Activated effector memory CD4-positive, alpha-beta T cell treated with anti-CD3 and anti-CD28 coated beads, Interleukin-2, amount 50 U/mL, for 16 hours (primary cell): ENCODE measurements at places on chromosomes 2 and 18.

- no peak for DNase-seq
Measured at GRCh38 chr2:241657786-241658254, 20.3 kb downstream of the ATG4B start.

DNA sequence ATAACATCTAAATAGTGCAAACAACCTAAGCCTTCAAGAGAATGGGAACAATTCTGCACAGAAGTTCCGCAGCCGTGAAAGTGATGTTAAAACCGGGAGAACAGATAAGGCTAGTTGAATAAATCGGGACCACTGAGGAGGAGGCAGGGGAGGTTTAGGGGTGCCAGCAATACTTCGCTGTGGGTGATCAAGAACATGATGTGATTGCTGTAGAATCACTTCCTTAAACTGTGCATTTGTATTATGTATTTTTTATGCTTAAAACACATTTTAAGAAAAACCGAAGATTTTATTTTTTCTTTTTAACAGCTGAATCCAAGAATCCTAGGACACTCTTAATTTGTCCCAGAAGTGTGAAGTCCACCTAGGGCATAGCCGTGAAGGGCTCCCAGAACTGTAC is 33.6 kb downstream of the TTC32 start:
- no peak for DNase-seq

GRCh38 chr2:79993144-79993543 is 311.4 kb downstream of the LRRTM1 start:
- no peak for DNase-seq

- no peak for DNase-seq
Measured at GRCh38 chr2:50952596-50952995, 79.3 kb downstream of the NRXN1 start.

GRCh38 chr2:220269367-220269766 is 641.9 kb downstream of the SLC4A3 start:
- no peak for DNase-seq

DNA sequence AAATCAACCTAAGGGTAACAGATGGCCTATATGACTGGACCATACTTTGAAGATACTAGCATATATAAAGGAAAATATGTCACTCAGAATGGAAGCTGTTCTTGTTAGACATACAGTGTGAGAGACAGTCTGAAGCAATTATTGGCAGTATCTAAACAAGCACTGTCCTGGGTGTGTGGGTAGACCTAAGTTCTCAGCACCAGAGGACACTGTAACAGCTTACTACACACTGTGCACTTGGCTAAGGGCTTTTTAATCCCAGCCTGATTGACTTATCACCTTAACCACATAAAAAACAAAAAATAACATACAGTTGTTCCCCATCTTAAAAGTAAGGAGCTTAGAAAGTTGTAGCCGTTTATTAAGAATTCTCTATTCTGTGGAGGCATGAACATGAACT is 1066.1 kb upstream of the FANCL start:
- DNase-seq: no peak

GRCh38 chr2:117801826-117802225 is 12.7 kb upstream of the DDX18 start:
- DNase-seq: no peak

- peak; percentile 78 for DNase-seq
Measured at GRCh38 chr18:3594760-3595368, 144.9 kb downstream of the TGIF1 start.

DNA sequence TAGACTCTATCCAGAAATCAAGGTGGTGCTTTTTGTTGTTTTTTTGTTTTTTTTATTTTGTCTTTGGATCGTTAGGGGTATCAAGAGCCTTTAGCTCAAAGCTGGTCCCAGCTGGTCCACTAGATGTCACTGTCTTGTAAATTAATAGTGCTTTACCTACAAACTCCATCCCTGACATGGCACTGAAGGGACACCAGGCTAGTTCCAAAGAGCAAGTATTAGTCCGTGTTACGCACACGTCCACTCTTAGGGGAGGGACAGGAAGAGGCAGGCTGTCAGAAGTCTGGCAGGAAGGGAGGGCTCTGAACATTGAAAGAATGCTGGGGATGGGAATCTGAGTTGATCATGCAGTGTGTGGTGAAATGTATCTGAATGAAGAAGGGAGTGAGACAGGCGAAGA is 85.9 kb upstream of the CCBE1 start:
- DNase-seq: no peak

GRCh38 chr2:36351736-36352349 is 3.7 kb upstream of the CRIM1 start:
- no peak for DNase-seq

GRCh38 chr18:8936619-8937018 is 165.9 kb upstream of the NDUFV2 start:
- no peak for DNase-seq

DNA sequence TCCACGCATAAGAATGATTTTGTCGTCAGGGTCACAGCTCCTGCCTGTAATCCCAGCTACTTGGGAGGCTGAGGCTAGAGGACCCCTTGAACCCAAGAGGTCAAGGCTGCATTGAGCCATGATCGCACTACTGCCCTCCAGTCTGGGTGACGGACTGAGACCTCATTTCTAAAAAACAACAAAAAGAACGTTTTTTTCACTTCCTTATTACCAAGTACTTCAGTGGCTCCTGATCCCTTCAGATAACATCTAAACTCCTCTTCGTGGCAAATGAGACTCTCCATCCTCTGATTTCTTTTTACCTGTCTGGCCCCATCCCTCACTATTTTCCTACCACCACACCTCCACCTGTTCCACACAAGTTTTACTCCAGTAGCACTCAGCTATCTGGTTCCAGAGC is 105.4 kb upstream of the TLK1 start:
- DNase-seq: no peak

- no peak for DNase-seq
Measured at GRCh38 chr18:7608781-7609201, 41.7 kb downstream of the PTPRM start.

- no peak for DNase-seq
Measured at GRCh38 chr2:181163139-181163538, 182.7 kb downstream of the UBE2E3 start.

GRCh38 chr18:8177330-8178016 is 431.8 kb upstream of the RAB12 start:
- DNase-seq: no peak

DNA sequence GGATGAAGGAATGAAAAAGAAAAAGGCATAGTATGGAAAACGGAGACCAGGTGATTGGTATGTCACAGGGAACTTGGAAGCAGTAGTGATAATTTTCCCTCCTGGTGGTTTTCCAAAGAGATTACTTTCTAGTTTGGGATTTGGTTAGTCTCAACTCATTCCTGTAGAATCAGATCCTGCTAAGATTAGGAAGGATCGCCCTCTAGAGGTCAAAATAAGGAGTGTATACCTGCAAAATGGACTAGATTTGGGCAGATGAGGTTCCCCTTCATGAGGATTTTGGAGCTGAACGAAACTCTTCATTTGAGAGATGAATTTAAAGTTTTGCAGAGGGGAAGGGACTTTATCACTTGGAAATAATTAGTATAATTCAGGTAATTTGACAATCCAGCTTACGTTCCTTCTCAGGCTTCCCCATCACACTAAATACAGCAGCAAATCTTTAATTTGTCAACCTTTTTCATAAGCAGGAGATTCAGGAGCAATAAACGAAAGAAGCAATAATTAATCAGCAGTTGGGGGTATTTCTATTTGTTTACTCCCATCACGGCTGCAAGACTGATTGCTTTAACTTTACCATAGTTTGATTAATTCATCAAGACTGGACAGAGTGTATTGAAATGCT is 65.2 kb downstream of the CCDC195 start:
- no peak for DNase-seq

DNA sequence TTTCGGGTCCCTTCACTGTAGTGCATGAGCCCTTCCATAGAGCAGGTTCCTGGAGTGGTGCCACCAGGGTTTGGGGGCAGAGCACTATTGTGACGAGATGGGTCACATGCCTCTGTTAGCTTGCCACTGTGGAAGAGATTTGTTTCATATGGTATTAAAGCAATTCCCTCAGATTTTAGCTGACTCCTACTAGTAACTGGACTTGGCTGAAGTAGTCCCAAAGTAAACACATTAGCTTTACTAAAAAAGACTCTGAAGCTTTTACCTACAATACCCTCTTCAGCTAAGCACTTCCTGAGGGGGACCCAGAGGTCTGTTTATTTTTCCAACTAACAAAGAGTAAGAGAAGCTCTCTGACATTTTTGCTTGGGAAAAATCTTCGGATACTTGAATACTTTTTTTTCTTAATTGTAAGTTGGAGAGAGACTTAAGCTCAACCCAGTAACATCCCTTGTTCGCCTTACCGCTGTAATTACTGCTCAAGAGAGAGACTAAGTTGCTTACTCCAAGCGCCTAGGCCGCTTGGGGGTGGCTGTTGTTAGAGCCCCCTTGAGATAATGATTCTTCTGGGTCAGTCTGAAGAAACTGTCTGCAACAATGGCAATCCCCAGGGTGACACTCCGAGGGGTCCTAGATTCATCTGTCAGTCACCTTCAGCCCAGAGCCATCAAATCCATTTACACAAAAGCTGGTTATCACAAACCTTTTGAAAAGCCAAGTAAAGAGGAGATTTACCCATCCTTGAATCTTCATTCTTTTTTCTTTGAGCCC is 177.4 kb downstream of the FIGN start:
- no peak for DNase-seq

- DNase-seq: no peak
Measured at GRCh38 chr18:62186499-62186773, 420 bp downstream of the PIGN start.

GRCh38 chr2:7771781-7772180 is 854.6 kb downstream of the RNF144A start:
- no peak for DNase-seq

DNA sequence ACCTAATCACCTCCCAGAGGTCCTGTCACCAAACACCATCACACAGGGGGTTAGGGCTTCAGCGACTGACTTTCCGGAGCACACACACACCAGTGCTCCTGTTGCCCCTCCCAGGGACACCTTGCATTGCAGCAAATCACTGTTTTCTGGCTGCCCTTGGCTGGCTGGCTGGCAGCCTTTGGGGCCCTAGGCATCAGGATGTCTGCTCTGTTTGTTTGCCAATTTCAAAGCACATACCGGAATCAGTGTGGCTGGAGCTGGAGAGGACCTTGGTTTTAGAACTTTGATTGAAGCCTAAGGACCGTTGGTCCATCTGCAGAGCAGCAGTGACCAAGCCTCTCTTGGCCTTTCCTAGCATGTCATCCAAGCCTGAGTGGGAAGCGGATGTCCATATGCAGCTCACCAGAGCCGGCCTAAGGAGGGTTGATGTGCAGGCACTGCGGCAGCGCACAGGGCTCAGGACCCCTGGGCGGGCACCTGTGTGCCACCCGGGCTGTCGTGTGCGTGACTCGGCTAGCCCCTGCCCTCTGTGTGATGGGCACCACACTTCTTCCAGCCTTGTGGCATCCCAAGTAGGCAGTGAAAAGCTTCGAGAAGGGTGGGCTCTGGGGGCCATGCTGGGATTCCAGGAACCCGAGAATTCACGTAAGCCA is 62.1 kb downstream of the GBX2 start:
- DNase-seq: no peak

GRCh38 chr18:26190506-26190905 is 35.7 kb upstream of the TAF4B start:
- peak; percentile 73 for DNase-seq

GRCh38 chr2:49262801-49263560 is 108.7 kb upstream of the FSHR start:
- no peak for DNase-seq

GRCh38 chr2:109126501-109126860 is 2.5 kb upstream of the SH3RF3 start:
- DNase-seq: no peak

- no peak for DNase-seq
Measured at GRCh38 chr2:132412021-132412420, 4.6 kb upstream of the GPR39 start.

- DNase-seq: no peak
Measured at GRCh38 chr18:22387364-22387763, 30.4 kb downstream of the CTAGE1 start.

DNA sequence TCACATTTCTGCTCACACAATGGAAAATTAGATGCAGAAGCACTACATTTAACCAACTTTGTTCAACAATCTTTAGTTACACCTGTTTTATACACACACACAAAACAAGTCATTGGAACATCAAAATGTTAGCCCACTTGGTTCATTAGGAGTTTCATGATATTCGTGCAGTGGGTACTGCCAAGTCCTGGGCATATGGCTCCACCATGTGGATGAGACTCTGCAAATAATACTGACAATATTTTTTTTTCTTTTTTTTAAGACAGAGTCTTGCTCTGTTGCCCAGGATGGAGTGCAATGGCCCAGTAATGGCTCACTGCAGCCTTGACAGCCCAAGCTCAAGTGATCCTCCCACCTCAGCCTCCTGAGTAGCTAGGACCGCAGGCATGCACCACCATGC is 34.5 kb upstream of the GRB14 start:
- no peak for DNase-seq

DNA sequence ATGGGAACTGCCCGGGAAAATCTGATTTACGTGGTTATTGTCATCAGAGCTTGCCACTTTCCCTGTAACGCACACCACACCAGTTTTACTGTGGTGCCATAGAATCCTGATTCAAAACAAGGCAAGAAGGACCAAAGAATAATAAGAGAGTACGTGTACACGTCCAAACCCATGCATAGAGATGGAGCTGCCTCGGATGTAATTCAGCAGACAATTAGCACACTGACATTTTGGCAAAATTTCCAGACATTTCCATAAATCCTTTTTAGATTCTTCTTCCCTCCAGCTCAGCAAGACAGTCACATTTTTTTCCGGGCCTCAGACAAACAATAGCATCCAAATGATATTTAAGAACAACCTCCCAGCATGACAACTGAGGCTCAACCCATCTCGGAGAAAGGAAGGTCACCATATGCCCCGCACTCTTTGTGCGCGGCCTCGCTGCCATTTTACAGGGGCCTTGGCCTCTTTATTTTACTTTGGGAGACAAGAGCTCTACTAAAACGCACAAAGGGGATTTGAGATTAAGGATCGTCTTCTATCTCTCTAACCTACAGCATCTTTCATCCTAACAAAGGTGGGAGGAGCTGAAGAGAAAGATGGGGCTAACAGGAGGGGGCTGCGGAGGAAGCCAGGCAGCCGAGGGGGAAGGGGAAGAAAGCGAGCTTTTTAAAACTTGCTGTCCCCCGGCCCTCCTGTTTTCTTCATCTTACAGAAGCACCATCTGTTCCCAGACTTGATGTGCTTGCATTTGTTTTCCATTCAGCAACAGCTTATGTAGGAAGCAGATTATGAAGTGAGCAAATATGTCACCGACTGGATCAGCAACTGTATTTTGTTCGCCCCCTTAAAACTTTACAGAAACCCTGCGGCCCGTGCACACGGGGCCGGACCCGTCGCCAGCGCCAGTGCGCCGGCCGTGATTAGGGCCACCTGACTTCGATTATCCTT is 61.0 kb downstream of the CDCA7 start:
- no peak for DNase-seq

DNA sequence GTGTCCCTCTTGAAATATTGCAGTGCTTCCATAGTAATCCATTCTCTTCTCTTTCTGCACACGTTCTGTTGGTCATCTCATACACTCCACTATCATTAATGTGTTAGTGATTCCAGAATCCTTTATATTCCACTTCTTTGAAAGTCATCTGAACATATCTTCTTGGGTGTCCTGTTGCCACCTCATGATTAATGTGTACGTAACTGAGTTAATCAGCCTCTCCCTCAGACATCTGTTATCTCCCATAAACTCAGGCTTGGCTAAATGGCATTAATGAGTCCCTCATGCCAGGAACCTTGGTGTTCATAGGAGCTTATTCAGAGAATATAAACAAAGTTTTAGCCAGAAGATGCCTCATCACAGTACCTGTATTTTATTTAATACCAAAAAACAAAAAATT is 126.4 kb downstream of the NCOA1 start:
- no peak for DNase-seq

- DNase-seq: no peak
Measured at GRCh38 chr2:105403783-105404698, 5.2 kb upstream of the FHL2 start.

- DNase-seq: peak; percentile 92
Measured at GRCh38 chr2:30231996-30232800, 864 bp downstream of the LBH start.
